Bronchial epithelial cell (primary cell): ENCODE measurements at places on chromosomes 13 and 19.

- DNase-seq = peak; percentile 7
These were observed 14.9 kb upstream of the SLITRK5 start for GRCh38 chr13:87656306-87656705.

DNA sequence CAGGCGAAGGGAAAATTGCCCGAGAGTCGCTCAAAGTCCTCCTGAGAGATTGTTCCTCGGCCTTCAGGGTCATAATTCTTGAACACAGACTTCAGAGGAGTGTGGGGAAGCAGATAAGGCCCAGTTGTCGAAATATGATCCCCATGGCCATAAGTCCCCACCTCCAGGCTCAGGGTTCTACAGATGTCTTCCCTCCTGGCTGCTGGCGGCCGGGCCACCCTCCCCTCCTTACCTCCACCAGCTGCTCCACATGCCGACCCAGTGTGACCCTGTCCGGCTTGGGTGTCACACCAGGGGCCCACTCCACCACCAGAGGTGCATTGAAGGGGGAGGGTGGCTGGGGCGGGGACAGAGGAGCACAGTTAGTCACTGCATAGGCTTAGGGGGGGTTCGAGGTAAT, 10.1 kb downstream of the FAM98C start:
- DNase-seq = no peak

- no peak for DNase-seq
These were observed 252.8 kb downstream of the B3GLCT start for GRCh38 chr13:31452525-31452924.

- no peak for DNase-seq
These were observed 165.0 kb downstream of the DNAJC3 start for GRCh38 chr13:95841894-95842293.

DNA sequence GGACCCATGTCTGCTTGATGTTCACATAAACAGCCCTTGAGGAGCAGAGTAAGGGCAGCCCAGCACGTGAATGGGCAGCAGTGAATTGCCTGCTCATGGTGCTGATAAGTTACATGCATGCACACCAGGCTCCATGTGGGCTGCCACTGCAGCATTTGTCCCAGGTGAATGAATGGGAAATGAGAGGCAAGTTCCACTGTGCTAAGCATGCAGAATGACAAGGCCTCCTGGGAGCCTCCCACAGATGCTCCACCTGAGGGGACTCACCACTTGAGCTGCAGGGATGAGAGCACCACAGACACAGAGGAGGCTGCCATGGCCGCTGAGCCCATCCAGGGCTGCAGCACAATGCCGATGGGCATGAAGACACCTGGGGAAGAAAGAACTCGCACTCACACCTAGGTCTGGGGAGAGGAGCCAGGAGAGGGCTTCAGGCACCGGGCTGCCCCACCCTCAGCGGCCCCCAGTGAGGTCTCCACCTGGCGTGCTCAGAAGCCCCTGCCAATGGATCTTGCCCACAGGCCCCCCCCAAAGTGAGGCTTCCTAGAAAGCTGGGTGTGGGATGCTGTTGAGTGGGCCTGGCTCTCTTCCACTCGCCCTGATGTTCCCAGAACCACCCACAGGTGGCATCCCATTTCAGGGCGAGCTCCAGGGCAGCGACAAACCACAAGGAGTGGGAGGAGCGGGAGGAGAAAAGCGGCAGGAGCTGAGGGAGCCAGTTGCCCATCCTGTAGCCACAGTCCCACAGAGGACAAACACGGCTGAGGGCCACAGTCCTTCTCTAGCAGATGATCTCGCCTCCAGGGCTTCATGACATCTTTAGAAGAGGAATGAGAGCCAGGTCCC, 73.8 kb downstream of the CCDC70 start:
- peak; percentile 20 for DNase-seq

DNA sequence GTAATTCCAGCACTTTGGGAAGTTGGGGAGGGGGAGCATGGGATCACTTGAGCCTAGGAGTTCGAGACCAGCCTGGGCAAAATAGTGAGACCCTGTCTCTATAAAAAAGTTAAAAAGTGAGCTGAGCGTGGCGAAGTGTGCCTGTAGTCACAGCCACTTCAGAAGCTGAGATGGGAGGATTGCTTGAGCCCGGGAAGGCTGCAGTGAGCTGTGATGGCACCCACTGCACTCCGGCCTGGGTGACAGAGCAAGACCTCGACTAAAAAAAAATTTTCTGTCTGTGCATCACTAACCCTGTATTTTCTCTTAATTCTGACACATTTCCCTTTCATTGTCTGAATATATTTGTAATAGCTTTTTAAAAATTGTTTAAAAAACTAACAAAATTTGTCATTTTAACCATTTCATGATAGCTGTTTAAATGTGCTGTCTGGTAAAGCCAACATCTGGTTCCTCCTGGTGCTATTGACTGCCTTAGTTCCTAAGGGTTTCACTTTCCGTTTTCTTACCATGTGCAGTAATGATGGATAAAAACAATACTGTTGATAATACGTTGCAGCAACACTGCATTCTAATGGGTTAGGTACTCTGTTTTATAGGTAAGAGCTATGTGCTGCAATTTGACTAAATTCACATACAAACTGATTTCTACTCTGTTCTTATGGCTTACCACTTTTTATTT, 29.7 kb downstream of the LATS2 start:
- DNase-seq = no peak

GRCh38 chr13:42600943-42601342, 27.0 kb downstream of the TNFSF11 start:
- DNase-seq = peak; percentile 52

DNA sequence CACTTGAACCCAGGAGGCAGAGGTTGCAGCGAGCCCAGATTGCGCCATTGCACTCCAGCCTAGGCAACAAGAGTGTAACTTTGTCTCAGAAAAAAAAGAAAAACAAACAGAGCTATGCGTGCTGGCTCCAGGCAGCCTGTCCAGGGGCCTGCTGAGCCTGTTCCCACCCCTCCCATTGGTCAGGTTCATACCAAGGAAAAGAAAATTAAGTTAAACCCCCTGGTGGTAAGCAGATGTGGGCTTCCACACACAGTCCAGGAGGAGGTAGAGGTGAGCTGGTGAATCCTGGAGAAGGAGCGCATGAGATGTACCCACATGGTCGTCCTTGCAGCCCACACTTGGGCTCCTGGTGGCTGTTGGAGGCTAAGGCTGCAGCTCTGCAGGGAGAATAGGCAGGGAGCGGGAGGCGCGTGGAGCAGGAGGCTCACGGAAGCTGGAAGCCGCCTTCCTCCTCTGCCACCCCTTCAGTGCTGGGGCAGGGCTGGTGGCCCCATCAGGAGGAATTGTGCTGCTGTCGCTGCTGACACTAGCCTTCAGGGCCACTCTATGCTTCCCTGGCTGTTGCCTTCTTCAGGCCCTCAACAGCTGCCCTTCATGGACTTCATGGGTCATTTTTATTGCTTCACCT, 10.5 kb upstream of the CHAMP1 start:
- DNase-seq = no peak

- DNase-seq = no peak
These were observed 1.6 kb upstream of the PEPD start for GRCh38 chr19:33523167-33523566.

DNA sequence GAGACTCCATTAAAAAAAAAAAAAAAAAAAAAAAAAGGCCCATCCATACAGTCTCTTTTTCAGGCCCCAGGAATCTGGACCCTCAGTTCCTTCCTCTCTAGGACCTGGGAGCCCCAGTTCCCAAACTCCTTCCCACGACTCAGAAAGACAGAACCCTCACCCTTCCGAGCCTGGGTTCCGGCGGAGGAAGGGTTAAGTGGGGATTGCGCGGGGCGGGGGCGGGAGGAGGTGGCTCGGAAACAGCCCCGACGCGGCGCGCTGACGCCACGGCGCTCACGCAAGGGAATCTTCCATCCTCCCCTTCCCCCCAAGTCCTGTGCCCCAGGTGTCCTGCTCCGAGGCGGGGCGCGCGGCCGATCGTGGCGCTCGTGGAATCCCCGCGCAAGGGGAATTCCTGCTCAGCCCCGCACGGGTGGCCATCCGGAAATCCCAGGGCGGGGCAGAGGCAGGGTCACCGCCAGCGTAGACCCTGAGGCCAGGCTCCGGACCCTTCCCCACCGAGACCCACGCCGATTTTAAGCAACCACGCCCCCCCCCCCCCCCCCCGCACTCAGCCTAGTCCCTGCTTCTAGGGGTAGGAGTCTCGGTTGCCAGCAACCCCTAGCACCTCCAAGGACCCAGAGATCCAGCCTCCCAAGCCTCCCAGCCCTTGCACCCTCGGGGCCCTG, 659 bp downstream of the NFKBID start:
- DNase-seq = peak; percentile 68

DNA sequence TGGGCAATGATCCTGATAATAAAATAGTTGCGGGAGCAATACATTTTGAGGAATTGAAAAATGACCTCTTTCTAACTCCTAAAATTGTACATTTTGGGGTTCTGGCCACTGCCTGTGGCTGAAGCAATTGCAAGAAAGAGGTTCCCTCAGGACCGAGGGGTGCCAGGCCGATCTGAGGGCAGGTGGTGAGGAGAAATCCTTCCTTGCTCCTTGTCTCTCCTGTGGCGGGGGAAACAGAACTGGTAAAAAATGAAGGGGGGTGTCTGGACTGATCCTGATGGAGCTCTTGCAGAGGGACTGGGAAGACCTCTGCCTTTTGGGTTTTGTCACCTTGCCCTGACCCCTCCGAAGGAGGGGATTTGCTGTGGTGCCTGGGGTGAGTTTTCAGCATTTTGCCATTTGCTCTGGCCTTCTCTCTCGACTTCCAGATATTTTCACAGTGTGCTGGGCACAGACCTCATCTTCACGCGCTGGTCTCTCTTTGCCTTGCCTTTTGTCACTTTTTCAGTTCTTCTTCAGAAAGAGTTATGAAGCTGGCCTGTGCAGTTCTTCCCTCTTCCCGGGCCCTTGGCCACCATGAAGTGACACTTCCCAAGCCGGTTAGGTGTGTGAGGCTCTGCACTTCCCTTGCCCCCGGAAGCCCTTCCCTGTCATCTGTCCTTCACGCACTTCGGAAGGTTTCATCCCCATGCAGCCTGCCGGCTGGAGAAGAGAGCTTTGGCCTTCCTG, 22.2 kb downstream of the NFIX start:
- no peak for DNase-seq

- DNase-seq = no peak
These were observed 176.5 kb downstream of the NUFIP1 start for GRCh38 chr13:44812818-44813217.

- DNase-seq = no peak
These were observed 106.1 kb downstream of the IRS2 start for GRCh38 chr13:109680288-109680687.

DNA sequence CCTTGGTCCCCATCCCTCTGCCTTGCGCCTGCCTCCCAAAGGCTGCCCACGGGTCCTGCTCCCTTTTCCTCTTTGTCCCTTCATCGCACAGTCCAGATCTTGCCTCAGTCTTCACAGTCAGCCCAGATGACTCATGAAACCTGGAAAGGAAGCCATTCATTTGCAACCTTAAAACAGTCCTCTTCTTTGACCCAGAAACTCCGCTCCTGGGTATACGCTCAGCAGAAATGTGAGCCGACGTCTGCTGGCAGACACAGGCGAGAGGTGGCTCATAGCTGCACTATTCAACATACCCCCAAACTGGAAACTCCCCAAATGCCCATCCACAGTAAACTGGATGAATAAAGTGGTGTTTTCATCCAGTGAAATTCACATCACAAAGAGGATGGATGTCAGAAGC, 13.6 kb upstream of the PEPD start:
- DNase-seq = peak; percentile 8

GRCh38 chr19:45391346-45391745, 13.5 kb downstream of the PPP1R13L start:
- DNase-seq = no peak

DNA sequence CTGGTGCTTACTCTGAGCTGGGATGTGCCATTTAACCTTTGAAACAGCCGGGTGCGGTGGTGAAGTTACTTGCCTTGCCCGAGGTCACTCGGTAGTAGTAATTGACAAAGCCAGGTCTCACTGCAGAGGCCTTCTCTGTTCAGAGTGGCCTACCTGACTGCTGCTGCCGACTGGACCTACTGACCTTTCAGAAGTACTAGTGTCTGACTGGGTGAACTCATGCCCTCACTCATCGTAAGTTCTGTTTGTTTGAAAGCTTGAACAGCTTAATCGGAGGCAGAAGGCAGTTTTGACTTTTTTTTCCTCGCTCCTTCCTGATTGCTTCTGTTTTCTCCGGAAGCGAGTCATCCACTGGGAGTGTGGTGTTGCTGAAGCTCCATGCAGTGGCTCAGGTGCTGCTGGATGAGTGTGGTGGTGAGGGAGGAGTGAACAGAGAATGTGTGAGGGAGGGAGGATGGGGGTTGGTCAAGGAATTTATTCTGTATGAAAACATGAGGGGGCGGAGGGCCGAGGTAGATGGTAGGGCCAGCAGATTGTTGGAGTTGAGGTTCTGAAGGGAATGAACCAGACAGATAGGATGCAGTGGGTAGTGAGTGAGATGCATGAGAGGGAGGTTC, 2.7 kb downstream of the SPINT2 start:
- DNase-seq = peak; percentile 82

DNA sequence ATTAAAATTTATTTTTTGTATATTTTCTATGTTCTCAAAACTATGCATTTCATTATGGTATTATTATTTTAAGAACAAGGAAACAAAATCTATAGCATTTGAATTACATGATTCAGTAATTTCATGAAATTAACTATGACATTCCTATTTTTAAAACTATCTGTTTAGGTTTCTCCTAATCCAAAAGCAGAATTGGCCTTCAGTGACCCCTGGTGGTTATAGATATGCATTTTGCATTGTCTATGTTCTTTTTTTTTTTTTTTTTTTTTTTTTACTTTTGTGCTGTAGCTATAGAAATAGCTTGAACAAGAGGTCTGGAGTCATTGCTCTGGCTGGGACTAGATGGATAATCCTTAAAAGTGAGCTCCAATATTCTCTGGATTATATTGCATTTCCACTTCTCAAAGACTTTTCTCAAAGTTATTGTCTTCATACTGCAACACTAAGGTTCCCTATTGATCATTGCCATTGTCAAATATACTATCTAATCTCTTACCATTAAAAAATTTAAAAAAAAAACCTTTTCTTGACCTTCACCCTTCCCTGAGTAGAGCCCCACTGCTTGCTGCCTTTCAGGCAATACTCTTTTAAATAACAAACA, 15.9 kb upstream of the DNAJC3 start:
- DNase-seq = peak; percentile 54

- DNase-seq = no peak
These were observed 1331.5 kb upstream of the PCDH20 start for GRCh38 chr13:62747152-62747551.

DNA sequence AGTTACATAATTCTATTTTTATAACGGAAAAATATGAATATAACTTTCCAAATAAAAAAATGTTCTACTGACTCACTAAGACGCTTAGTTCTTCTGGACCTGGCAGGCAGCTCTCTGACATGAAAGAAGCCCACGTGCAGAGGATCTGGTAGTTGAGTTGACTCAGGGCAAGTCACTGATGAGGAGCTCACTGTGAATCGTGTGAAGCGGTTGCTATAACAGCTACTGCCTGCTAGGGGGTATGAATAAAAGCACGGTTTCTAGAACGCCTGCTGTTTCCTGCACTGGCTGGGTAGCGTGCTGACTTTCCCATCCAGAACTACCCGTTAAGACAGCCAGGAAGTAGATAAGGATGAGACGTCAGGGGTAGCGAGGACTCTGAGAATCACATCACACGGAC, 54.7 kb upstream of the WASF3 start:
- peak; percentile 17 for DNase-seq
